ENCODE measurements at places on chromosomes 1 and 21. TPM values are rescaled to one million over a fixed set of nuclear protein-coding genes. Genes with fewer than 3 reads are reported as not detected.

DNA sequence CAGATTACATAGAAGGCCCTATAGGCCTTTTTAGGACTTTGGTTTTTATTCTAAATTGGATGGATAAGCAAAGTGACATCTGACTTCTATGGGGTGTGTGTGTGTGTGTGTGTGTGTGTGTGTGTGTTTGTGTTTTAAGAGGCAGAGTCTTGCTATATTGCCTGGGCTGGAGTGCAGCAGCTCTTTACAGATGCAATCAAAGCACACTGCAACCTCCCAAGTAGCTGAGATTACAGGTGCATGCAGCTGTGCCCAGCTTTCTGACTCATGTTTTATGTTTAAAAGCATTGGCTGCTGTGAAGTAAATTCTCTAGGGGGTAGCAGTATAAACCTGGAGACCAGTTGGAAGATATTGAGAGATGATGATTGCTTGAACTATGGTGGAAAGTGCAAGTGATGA, 12.4 kb upstream of the EVI5 start:
- DNase-seq: no peak

- DNase-seq: no peak
These were observed 14.0 kb upstream of the ETV3L start for GRCh38 chr1:157113631-157114030.

DNA sequence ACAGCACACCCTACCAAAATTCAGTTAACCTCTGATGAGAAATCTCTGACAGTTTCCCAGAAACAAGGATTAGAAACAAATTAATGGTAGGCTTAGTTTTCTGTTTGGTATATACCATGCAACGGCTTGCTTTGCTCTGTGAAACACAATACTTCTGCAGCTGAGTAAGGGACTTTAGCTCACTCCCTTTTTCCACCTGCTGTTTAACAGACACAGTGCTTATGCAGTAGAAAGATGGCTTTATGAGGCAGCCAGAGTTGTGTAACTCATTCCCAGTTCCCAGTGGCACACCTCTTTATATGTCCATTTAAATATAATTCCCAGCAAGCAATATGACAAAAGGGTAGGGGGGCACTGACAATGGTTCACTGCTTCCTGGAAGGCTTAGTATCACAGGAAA, 124.0 kb downstream of the PIGK start:
- DNase-seq: no peak

- DNase-seq: no peak
These were observed 30.4 kb downstream of the JUN start for GRCh38 chr1:58753431-58753866.

DNA sequence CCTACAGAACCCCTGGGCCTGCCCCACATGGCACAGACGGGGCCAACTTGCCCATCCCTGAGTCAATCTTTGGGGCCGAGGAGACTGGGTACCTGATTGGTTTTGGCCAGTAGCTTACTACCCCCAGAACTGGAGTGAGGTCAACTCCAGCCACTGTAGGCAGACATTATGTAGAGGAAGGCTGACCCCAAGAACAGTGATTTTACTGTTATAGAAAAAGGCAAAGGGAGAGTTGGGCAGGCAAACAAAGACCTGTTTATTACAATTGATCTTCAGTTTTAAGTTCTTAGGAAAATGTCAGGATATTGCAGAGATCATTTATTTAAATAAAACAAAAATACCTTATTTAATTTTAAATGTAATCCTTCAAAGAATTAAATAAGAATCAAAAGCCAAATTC, 653.8 kb downstream of the NPHP4 start:
- DNase-seq: no peak

A3GALT2 gene
- total RNA-seq: not detected

CNST gene
- total RNA-seq: 19.0 TPM

All from SJSA1 (cell line).